ENCODE measurements at places on chromosomes 11 and 22.

GRCh38 chr11:69680688-69681087 is 5.5 kb upstream of the LTO1 start:
- DNase-seq: no peak

GRCh38 chr11:115920841-115921480 is 416.7 kb upstream of the CADM1 start:
- DNase-seq: no peak

DNA sequence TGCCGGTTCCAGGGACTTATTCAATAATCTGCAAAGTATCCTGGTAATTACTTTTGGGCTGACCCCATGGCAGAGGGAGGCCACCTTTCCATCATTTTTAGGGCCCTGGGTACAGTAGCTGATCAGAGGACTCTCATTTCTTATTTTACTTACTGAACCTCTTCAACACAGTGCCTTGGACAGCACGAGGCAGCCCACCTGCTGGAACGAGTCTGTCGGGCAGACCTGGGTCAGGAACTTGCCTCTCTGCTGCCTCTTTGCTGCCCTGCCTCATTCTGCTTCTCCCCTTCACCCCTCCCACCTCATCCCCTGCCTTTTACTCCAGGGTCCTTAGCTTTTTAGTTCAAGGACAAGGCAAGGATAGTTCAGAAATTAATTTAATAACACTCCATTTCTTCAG is 204.5 kb downstream of the CSNK2A3 start:
- no peak for DNase-seq

- DNase-seq: no peak
These were observed 68.2 kb upstream of the NECTIN1 start for GRCh38 chr11:119797123-119797611.

GRCh38 chr11:13781153-13781552 is 112.7 kb downstream of the FAR1 start:
- DNase-seq: peak; percentile 45

GRCh38 chr22:45969414-45969799 is 7.6 kb downstream of the WNT7B start:
- no peak for DNase-seq

- no peak for DNase-seq
These were observed 103.1 kb downstream of the PDE2A start for GRCh38 chr11:72570893-72571661.

- DNase-seq: no peak
These were observed 91.6 kb downstream of the STIM1 start for GRCh38 chr11:3947061-3947460.

DNA sequence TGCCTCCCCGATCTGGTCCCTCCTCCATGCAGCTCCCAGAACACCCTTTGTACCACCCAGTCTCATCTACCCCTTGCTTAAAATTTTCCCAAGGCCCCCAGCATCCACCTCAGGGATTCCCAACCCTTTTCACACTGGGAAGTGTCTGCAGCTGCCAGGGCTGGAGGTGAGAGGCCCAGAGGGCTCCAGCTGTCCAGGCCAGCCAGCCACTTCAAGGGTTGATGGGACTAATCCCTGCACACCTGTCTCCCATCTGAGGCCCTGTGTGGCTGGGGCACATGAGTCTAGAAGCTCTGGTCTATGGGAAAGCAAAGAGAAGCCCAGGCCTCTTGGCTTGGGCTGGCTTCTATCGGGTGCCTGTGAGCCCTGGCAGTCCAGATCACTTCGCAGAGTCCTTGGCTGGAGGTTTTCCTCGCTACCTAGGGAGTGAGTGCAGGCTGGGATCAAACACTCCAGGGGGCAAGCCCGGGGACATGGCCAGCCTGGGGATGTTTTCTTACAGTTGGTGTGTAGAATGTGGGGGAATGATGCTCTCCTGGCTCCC is 41.1 kb upstream of the TPBGL start:
- DNase-seq: no peak

GRCh38 chr11:68216171-68216938 is 3.3 kb upstream of the KMT5B start:
- DNase-seq: no peak

DNA sequence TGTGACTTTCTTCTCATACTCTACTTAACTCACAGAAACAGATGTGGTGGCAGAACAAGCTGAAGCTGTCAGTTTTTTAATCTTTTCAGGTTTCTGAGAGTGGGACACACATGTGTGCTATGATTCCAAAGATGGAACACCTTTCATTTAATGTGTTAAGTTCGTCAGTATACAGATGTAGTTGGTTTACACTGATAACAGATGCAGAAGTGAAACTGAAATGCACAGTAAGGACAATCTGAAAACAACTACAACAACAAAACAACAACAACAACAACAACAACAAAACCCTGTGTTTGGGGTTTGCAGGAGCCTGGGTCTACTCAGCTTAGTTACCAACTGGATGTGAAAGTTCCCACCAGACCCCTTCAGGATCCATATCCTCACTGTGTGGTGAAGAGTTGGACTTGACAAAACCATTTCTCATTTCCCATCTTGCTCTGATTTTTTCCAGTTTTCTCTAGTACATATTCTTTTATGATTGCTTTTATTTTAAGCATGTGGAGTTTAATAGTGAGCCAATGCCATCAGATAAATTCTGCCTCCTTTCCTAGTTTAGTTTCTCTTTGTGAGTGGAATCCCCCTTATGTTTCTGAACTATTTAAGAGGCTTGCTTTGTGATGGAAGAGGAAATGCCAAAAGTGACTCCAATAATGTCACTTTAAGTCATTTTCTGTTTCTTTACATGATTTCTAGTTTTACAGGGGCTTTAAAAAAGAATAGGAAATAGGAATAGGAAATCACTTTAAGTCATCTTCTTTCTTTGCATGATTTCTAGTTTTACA is 47.8 kb downstream of the ARHGAP42 start:
- DNase-seq: no peak

DNA sequence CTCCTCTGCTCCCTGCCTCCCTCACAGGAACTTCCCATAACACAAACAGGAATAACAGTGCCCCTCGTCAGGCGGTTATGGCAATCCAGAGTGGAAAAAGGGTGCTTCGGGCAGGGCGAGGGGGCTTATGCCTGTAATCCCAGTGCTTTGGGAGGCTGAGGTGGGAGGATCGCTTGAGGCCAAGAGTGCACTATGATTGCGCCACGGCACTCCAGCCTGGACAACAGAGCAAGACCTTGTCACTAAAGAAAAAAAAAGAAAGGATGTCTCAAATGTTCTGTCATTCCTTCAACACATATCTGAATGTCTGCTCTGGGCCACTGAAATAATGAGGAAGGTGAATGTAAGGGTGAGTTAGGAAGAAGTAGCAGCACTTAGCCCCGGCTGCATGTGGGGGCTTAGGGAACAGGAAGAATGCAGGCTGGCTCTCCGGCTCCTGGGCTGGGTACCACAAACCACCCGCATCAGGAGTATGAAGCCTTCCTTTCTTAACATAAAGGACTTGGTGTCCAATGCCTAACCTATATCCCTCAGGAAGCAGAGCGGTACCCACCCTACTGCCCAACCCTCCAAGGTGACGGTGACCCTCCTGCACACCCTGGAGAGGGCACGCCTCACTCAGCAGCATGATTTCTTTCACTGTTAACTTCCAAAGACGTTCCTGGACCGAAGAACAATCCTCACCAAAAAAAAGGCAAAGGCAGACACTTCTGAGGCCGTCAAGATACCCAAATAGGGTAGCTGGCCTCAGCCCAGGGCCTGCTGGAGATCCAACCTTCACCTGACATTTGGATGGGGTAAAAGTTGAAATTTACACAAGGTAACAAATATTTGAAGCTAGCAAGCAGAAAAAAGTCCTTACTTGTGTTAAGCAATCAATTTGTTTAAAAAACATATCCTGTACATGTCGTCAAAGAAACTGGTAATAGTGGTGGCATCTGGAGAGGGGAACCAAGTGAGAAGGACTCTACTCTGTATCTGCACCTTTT is 3.8 kb downstream of the CPT1A start:
- no peak for DNase-seq

- DNase-seq: no peak
These were observed 4.7 kb upstream of the GRK2 start for GRCh38 chr11:67261640-67261945.

GRCh38 chr22:48092866-48093265 is 1330.4 kb downstream of the TBC1D22A start:
- DNase-seq: no peak

DNA sequence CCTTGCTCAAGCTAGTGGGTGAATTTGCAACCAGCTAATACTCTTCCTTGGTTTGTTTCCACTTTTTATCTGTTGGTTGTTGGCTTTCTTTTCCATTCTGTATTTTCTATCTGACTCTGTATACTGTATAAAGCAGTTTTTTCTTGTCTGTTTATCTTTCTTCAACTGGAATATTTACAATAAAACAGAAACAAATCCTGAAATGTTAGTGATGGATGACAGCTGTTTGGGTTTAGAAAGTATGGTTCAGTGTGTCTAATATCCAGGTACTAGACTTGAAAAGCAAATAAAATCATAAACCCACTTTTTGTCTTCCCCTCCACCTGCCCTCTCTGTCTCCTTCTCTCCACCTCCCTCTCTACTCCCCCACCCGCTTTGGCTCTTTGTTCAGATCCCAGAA is 35.3 kb upstream of the TBCEL start:
- DNase-seq: no peak

GRCh38 chr22:29151316-29151715 is 54.4 kb upstream of the EMID1 start:
- no peak for DNase-seq

GRCh38 chr11:125289419-125290098 is 125.0 kb downstream of the PKNOX2 start:
- DNase-seq: no peak

GRCh38 chr11:2846056-2846455 is 39.5 kb downstream of the CDKN1C start:
- no peak for DNase-seq

DNA sequence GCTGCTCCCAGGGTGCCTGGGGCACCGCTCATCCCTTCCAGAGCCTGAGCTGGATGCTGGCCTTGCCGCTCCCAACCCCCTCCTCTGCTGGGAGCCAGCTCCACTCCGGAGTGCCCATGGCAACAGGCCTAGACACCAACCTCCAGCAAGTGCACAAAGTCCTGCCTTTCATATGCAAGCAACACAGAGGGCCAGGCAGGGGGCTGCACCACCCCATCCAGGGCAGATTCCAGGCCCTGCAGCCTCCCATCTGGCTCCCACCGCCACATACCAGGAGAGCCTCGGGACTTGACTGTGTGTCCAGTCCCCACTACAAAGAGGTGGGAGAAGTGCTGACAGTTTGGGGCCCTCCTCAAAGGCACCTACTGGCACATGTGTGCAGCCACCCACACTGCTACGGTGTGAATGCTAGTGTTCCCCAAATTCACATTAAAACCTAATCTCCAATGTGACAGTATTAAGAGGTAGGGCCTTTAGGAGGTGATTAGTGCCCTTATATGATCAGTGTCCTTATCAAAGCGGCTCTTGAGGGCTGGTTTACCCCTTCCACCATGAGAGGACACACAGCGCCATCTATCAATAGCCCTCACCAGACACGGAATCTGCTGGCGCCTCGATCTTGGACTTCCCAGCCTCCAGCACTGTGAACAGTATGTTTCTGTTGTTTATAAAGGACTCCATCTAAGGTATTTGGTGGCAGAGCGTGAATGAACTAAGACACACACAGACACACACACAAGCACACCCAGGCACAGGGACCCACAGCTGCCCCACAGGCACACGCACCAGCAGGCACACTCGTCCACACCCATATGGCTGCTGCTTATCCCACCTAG is 16.2 kb downstream of the ARVCF start:
- DNase-seq: no peak

DNA sequence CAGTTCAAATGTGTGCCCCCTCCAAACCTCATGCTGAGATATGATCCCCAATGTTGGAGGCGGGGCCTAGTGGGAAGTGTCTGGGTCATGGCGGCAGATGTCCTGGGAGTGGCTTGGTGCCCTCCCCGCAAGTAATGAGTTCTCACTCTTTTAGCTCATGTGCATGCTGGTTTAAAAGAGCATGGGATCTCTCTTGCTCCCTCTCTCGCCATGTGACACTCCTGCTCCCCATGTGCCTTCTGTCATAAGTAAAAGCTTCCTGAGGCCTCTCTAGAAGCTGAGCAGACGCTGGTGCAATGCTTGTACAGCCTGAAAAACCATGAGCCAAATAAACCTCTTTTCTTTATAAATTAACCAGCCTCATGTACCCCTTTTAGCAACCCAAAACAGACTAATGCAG is 98.8 kb downstream of the SGSM3 start:
- no peak for DNase-seq

- DNase-seq: no peak
These were observed 7.3 kb downstream of the ARRB1 start for GRCh38 chr11:75344186-75344585.

DNA sequence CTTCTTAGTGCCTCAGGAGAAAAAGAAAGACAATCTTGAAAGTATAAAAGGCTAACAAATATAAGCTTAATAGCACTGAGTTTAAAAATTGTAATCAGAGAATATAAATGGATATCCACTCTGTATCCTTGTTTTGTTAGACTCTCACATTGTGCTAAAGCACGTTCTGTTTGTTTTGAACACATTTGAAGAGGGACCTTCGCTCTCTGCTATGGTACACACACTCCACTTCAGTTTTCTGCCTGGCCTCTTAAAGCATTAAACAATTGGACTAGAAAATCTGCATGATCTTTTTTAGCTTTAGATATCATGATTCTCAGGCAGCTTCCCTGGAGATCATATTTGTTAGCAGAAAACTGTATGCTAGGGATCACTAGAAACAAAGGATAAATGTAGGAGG is 40.3 kb upstream of the PGR start:
- no peak for DNase-seq

DNA sequence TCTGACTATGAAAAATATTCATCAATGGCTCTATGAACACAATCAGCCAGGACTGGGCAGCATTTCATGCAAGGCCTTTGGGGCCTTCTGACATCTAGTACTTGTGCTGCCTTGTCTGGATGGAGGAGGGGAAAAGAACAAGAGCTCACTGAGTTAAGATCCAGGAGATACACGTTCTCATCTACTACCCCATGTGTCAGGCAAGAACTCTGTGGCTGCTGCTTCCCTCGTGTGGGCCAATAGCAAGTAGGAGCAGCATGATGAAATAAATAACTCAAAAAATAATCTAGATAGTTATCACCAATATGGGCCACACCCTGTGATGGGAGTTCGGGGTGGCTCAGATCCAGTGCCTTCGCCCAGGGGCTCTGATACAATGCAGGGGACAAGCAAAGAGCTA is 7.3 kb downstream of the KCNE3 start:
- no peak for DNase-seq

GRCh38 chr22:26667140-26667539 is 9.8 kb downstream of the MIAT start:
- DNase-seq: no peak

GRCh38 chr22:39176714-39177455 is 24.4 kb upstream of the CBX7 start:
- no peak for DNase-seq

All from urothelium cell line (cell line).